ENCODE measurements at places on chromosomes 16 and 17. TPM values are rescaled to one million over a fixed set of nuclear protein-coding genes. Genes with fewer than 3 reads are reported as not detected.

LITAFD gene
- not detected for polyA plus RNA-seq

SNF8 gene
- 320 TPM for polyA plus RNA-seq

ERAL1 gene
- 80.2 TPM for polyA plus RNA-seq

TAC4 gene
- polyA plus RNA-seq, result not detected

GRCh38 chr16:49484936-49485335, 111.3 kb downstream of the C16orf78 start:
- DNase-seq, result no peak

GRCh38 chr17:30021708-30022317, 80.4 kb downstream of the EFCAB5 start:
- peak; percentile 65 for DNase-seq

GRCh38 chr16:79349803-79350202, 250.7 kb downstream of the MAF start:
- no peak for DNase-seq

GRCh38 chr16:57663917-57664661, 4.0 kb upstream of the ADGRG3 start:
- DNase-seq, result no peak

- peak; percentile 49 for DNase-seq
Measured at GRCh38 chr16:57469917-57470470, 7.5 kb downstream of the POLR2C start.

- DNase-seq, result no peak
Measured at GRCh38 chr17:17668775-17669579, 12.3 kb upstream of the RAI1 start.

- no peak for DNase-seq
Measured at GRCh38 chr17:79627766-79628690, 17.2 kb upstream of the RBFOX3 start.

- no peak for DNase-seq
Measured at GRCh38 chr17:37610971-37611370, 1.8 kb upstream of the SYNRG start.

DNA sequence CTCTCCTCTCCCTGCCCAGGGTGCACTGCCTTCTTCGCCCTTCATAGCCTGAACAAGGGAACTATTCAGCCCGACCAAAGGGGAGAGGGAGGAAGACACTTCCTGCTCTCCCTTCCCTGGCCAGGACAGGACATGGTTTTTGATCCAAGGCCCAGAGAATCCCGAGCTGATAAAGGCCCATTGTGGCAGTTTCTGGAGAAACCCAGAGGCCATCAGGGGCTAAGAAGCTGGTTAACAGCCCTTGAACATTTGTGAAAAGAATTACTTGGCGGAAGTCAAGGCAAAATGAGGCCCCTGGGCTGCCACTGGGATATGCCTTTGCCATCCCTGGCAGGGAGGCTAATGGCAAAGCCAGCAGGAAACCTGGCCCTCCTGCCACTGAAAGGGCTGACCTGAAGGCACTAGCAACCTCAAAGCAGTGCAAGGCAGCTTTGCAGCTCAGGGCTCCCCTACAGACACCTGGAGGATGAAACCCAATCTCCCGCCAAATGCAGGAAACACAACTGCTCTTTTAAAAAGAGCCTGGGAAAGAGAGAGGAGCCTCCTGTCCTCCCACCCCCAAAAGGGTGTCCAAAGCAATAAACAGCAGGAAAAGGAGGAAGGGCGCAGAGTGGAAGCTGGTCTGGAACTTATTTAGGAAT, 12.6 kb downstream of the PHB1 start:
- no peak for DNase-seq

GRCh38 chr16:69204172-69204571, 17.2 kb downstream of the SNTB2 start:
- DNase-seq, result no peak
